Stimulated activated naive B cell treated with anti-CD40 and anti-IgM and Interleukin-4, amounts not matched to agents 10 μg/mL and 1 μg/mL and 100 μg/mL, for 72 hours (primary cell): ENCODE measurements at places on chromosomes 4 and X.

DNA sequence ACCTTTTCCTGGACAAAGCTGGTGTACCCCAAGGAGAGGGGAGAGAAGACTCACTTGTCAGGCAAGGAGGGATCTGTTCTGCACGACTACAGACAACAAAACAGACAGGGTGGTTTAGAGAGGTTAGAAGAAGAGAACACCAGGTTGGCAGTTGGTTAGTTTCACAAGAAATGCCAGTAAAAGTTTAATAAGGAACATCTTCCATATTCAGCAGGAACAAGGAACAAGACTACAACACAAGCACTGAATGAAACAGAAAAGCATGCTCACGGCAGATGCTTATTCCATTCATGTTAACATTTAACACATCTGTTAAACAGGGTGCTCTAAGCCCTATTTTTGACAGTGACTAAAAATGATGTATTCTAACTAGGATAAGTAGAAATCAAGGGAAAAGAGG, 158.2 kb downstream of the WDFY3 start:
- H3K27me3 ChIP-seq, result no peaks in the 10 kb centered on the region
- no peaks in the 10 kb centered on the region for H3K4me1 ChIP-seq
- H3K4me3 ChIP-seq, result no peak overlapping the region

- DNase-seq, result no peak
- H3K4me1 ChIP-seq, result peaks cover 27% of the 10 kb centered on the region
- H3K27me3 ChIP-seq, result no peaks in the 10 kb centered on the region
- peak overlapping the region; percentile 10 for H3K27ac ChIP-seq
- H3K36me3 ChIP-seq, result peaks cover 27% of the 10 kb centered on the region
- H3K4me3 ChIP-seq, result no peak overlapping the region
Observed at GRCh38 chrX:10175319-10175871, 18.6 kb downstream of the CLCN4 start.

DNA sequence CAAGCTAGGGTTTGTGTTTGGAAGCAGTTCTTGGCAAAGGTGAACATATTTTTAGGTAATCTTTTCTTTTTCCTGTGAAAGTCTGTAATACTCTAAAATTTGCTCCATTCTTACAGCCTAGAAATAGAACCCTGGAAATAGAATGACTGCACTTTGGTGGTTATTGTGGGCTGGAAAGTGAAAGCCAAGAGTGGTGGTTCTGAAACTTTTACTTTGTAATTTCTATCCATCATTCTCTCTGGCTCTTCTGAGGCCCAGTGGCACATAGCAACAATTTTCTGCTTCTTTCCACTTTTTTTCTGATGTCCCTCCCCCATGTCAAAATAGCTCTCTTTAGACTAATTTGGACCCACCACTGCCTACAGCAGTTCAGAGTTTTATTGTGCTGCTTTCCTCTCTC, 300.4 kb upstream of the RPS6KA3 start:
- no peak overlapping the region for H3K27ac ChIP-seq
- no peaks in the 10 kb centered on the region for H3K36me3 ChIP-seq
- no peaks in the 10 kb centered on the region for H3K4me1 ChIP-seq
- DNase-seq, result no peak
- H3K4me3 ChIP-seq, result no peak overlapping the region
- H3K27me3 ChIP-seq, result peaks cover 6% of the 10 kb centered on the region

GRCh38 chr4:158122501-158122900, 50.3 kb downstream of the GASK1B start:
- H3K4me3 ChIP-seq, result no peak overlapping the region
- H3K27ac ChIP-seq, result no peak overlapping the region
- no peaks in the 10 kb centered on the region for H3K4me1 ChIP-seq
- H3K27me3 ChIP-seq, result no peaks in the 10 kb centered on the region

- H3K4me1 ChIP-seq, result no peaks in the 10 kb centered on the region
- no peaks in the 10 kb centered on the region for H3K36me3 ChIP-seq
- no peak overlapping the region for H3K27ac ChIP-seq
- H3K27me3 ChIP-seq, result no peaks in the 10 kb centered on the region
Observed at GRCh38 chr4:157244348-157244747, 23.8 kb downstream of the GRIA2 start.

- no peaks in the 10 kb centered on the region for H3K27me3 ChIP-seq
- H3K4me1 ChIP-seq, result peaks cover 30% of the 10 kb centered on the region
- no peak overlapping the region for H3K4me3 ChIP-seq
- no peak for DNase-seq
- H3K27ac ChIP-seq, result no peak overlapping the region
Observed at GRCh38 chr4:26854701-26855100, 5.9 kb upstream of the STIM2 start.

- H3K4me3 ChIP-seq, result peak overlapping the region; percentile 88
- peaks cover 7% of the 10 kb centered on the region for H3K36me3 ChIP-seq
- H3K4me1 ChIP-seq, result peaks cover 59% of the 10 kb centered on the region
- no peak overlapping the region for H3K27ac ChIP-seq
- no peaks in the 10 kb centered on the region for H3K27me3 ChIP-seq
- peak; percentile 5 for DNase-seq
Observed at GRCh38 chrX:46574774-46575381, 1.3 kb downstream of the CHST7 start.

DNA sequence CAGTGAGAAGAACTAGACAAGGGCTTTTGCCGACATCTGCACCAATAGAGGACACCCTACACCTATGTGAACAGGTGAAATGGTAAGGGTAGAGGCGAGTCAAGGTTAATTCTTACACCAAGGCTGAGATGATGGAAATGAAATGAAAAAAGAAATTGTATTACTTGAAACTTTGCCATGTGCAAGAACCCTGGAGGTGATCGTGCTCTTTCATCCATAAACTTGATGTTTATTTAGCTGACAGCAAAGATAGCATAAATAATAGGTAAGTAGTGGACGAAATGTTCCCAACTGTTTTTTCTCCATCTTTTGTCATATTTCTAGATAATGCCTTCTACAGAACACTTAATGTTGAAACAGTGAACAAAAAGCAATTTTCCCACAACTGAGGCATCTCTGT, 162.5 kb downstream of the BANK1 start:
- DNase-seq, result no peak
- peaks cover 32% of the 10 kb centered on the region for H3K36me3 ChIP-seq
- H3K27ac ChIP-seq, result no peak overlapping the region
- no peak overlapping the region for H3K4me3 ChIP-seq

GRCh38 chr4:147741190-147741788, 9.4 kb downstream of the ARHGAP10 start:
- H3K36me3 ChIP-seq, result peaks cover 2% of the 10 kb centered on the region
- H3K4me1 ChIP-seq, result no peaks in the 10 kb centered on the region
- H3K27me3 ChIP-seq, result peaks cover 23% of the 10 kb centered on the region
- H3K4me3 ChIP-seq, result no peak overlapping the region
- DNase-seq, result no peak
- no peak overlapping the region for H3K27ac ChIP-seq

DNA sequence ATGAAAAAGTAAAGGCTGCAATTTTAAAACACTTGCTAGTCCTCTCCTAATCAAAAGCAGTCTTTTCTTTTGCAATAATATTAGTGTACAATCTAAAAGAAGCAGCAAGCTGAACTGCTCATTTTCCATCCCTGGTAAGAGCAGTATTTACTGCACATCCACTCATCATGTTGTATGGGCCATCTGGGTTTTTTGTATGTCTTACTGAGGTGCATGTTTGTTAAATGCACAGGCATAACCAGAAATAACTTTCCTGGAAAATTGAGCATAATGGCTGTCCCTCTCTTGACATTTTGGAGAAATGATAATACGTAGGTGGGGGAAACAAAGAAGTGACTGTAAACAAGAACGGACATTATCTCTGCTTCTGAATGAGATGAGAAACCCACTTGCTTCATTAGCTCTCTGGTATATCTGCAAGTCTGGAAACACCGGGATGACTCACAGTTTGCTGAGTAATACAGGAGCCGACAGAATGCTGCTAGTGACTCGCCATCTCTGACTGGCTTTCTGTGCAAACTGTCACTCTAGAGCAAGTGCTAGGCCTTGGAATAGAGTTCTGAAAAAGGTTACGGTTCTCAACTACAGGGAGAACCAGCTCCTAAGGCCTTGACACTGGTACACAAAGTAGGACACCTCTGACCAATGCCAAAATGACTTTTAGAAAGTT, 85.7 kb upstream of the MTM1 start:
- H3K27me3 ChIP-seq, result no peaks in the 10 kb centered on the region
- peak overlapping the region; percentile 25 for H3K27ac ChIP-seq
- peak; percentile 27 for DNase-seq
- peak overlapping the region; percentile 19 for H3K4me3 ChIP-seq

DNA sequence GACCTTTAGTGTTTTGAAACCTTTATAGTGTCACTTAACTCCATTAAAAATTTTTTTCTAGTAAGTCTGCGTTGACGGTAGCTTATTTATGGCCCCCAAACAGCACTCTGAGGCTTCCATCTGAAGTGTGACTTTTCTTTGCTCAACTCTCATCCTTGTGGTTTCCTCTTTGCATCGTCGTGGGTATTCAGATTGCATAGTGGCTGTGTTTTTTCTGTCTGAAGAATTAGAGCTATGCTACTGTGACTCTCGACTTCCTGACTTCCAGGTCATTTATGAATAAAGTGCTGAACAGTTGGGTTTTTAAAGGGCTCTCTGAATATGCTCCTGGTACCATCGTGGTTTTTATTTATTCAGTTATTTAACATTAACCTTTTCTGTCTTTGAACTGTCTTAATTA, 44.9 kb downstream of the JADE1 start:
- H3K4me3 ChIP-seq, result no peak overlapping the region
- peaks cover 15% of the 10 kb centered on the region for H3K4me1 ChIP-seq
- peak overlapping the region; percentile 44 for H3K27ac ChIP-seq

- DNase-seq, result no peak
- no peak overlapping the region for H3K4me3 ChIP-seq
- no peak overlapping the region for H3K27ac ChIP-seq
Observed at GRCh38 chr4:145546175-145546915, 64.7 kb downstream of the SMAD1 start.

GRCh38 chr4:166432842-166433241, 559.8 kb downstream of the TLL1 start:
- H3K36me3 ChIP-seq, result no peaks in the 10 kb centered on the region
- no peaks in the 10 kb centered on the region for H3K4me1 ChIP-seq
- DNase-seq, result no peak
- H3K4me3 ChIP-seq, result no peak overlapping the region
- H3K27ac ChIP-seq, result no peak overlapping the region

DNA sequence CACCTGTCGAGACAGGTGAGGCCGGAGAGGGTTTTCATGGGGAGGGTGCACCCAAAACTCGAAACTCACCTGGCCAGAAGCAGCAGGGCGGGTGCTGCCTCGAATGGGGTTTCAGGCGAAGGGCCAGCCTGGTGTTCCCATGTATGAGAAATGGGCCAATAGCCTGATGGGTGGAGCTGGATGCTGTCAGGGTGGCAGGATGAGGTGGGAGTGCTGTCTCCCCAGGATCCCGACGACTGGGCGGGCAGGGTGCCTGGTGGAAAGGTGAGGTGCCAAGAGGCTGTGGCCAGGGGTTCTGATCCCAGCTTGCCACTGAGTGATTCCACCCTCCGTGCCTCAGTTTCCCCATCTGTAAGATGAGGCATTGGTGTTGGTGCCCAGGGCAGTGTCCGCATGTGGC, 16.8 kb upstream of the SH3TC1 start:
- H3K27me3 ChIP-seq, result peaks cover 5% of the 10 kb centered on the region
- H3K4me3 ChIP-seq, result no peak overlapping the region
- H3K4me1 ChIP-seq, result no peaks in the 10 kb centered on the region

DNA sequence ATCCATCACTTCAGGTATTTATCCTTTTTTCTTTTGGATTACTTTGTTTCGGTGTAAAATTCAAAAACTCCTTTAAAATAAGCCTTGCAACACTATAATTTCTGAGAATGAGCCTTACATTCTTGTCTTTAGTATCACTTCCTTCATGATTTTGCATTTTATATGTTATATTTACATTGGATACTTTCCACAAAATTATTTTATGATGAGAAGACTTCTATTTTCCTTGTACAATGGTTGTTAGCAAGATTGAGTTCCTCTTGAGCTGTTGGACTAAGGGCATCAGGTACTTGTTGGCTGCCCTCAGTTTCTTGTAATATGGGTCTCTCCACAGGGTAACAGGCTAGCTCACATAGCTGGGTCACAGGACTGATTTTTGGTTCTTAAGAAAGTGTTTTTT, 22.7 kb upstream of the HPGDS start:
- no peaks in the 10 kb centered on the region for H3K36me3 ChIP-seq
- peaks cover 10% of the 10 kb centered on the region for H3K27me3 ChIP-seq
- H3K4me3 ChIP-seq, result no peak overlapping the region
- no peak for DNase-seq

DNA sequence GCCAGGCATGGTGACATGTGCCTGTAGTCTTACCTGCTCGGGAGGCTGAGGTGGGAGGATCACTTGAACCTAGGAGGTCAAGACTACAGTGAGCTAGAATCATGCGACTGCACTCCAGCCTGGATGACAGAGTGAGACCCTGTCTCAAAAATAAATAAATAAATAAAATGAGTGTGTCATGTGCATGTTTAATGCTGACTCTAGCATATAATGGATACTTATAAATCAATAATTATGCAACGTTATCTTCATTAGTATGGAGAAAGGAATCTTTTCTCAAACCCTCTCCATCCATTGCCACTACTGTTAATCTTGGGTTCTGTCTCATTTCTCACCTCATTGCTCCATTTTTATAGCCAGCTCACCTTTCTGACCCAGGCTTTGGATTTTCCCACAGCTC, 189.5 kb upstream of the RPL34 start:
- H3K4me3 ChIP-seq, result no peak overlapping the region
- H3K27me3 ChIP-seq, result no peaks in the 10 kb centered on the region
- DNase-seq, result no peak
- H3K27ac ChIP-seq, result no peak overlapping the region
- H3K4me1 ChIP-seq, result peaks cover 4% of the 10 kb centered on the region
